ENCODE measurements at places on chromosomes 7 and 10. TPM values are rescaled to one million over a fixed set of nuclear protein-coding genes. Genes with fewer than 3 reads are reported as not detected.

TBC1D12 gene
- total RNA-seq = not detected

DNA sequence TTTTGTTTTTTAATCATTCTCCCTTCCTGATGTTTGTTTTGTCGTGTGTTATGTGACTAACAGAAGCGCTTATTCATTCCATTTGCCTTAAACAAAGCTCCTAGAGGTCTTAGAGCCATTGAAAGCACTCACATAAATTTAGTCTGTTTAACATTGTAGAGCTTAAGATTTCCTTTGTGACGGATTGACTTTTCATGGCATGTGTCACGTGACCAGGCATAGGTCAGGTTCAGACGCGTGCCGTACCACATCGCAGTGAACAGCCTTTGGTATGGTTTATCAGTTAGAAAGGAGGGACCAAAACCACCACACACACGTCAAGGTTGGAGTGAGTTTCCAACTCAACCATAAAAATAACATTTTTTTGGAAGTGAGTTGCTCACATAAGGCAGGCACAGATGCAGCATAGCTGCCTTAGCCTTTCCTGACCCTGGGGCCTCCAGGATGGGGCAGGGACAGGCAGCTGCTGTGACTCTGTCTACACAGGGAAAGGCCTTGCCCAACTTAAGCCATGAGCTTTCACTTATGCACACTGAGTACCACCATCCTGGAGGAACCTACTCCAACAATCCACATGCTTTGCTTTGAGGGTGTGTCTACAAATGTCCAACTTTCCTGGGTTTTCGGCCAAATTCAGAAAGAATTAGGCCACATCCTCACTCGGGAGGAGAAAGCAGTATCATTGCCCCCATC is 55.5 kb downstream of the WDFY4 start:
- H3K27ac ChIP-seq = no peak overlapping the region
- no peak overlapping the region for H3K4me3 ChIP-seq
- no peaks in the 10 kb centered on the region for H3K27me3 ChIP-seq
- no peaks in the 10 kb centered on the region for H3K36me3 ChIP-seq
- no peaks in the 10 kb centered on the region for H3K4me1 ChIP-seq
- DNase-seq = no peak

DNA sequence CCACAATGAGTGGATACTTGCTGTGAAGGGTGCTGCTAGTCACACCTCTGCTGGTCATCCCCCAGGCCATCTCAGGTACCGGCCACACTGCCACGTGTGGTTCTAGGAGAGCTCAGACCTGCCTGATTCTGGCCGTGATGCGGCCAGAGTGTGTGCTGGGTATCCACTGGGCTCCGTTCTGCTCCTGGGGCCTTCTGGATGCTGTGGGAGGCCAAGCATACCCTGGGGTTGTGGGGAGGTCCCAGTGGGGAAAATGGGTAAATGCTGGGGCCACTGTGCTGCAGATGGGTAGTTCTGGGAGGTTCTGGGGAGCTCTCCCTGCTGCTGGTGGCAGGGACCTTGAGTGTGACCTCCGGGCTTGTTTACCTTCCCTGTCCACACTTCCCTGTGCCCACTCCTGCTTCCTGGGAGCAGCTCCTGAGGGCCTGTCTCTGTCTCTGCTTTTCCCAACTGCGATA is 318.4 kb downstream of the GLRX3 start:
- H3K27me3 ChIP-seq = no peaks in the 10 kb centered on the region
- no peak for DNase-seq
- no peak overlapping the region for H3K27ac ChIP-seq
- H3K36me3 ChIP-seq = no peaks in the 10 kb centered on the region
- H3K4me1 ChIP-seq = no peaks in the 10 kb centered on the region

- DNase-seq = no peak
- no peaks in the 10 kb centered on the region for H3K36me3 ChIP-seq
- no peak overlapping the region for H3K4me3 ChIP-seq
- no peaks in the 10 kb centered on the region for H3K27me3 ChIP-seq
Observed at GRCh38 chr10:77967611-77968022, 41.1 kb upstream of the DLG5 start.

SPDYE6 gene
- not detected for total RNA-seq

Data from CD4-positive, CD25-positive, alpha-beta regulatory T cell (primary cell).